ENCODE measurements at places on chromosomes 2 and 18.

GRCh38 chr2:106537047-106537446 is 49.9 kb downstream of the CD8B2 start:
- DNase-seq: no peak

DNA sequence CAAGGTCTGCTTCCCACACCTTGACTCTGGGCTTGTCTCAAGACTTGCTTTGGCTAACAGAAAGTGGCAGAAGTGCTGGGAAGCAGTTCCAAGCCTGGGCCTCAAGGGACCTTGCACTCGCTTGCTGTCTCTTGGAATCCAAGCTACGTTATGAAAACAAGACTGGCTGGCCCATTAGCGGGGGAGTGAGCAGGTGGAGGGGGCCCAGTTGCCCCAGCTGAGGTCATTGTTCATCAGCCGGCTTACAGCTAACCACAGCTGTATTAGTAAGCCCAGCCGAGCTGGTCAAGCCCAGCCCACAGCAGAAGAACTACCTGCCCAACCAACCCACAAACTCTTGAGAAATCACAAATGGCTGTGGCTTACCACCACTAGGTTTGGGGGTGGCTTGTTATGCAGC is 63.1 kb downstream of the MARCO start:
- no peak for DNase-seq

GRCh38 chr2:178873912-178874311 is 66.7 kb upstream of the TTN start:
- DNase-seq: no peak

DNA sequence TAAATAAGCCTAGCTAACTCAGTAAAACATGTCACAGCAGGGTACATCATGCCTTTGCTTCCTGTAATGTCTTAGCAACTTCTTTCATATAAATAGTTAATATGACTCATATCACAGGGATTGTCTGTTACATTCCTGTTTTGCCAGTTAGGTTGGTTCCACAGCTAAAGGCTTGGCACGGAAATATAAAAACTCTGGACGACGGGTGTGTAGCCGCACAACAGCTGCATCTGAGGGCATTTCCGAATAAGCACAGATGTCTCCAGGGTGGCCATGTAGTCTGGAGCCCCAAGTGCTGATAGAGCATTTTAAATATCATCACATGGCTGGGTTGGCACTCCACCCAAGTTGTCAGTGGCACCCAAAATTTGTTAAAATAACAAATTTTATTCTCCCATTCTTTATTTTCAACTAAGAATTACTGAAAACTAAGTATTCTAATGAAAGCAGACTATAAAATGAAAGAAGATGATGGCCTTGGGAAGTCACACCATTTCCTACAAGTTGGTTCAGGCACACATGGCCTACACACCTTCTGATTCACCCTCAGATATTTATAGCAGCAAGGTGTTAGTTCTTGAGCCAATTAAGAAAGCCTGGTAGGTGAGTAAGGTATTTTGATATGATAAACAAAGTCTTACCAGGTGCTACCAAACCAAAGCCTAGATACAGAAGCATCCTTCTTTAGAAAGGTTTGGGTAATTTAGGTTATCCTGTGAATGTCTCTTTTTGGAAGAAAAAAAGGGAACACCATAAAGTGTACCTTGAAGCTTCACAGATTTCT is 61.8 kb upstream of the STK17B start:
- no peak for DNase-seq

DNA sequence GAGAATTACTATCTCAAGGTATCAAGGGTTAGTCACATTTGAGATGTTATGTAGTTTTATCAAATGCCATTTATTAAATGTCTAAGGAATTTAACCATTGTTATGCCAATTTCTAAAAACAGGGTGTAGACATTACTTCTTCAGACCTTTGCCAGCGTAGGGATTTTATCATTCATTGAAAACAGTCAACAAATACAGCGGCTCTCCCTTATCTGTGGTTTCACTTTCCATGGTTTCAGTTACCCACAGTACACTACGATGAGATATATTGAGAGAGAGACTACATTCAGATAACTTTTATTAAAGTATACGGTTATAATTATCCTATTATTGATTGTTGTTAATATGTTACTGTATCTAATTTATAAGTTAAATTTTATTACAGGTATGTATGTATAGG is 234.7 kb downstream of the TMX3 start:
- DNase-seq: no peak

DNA sequence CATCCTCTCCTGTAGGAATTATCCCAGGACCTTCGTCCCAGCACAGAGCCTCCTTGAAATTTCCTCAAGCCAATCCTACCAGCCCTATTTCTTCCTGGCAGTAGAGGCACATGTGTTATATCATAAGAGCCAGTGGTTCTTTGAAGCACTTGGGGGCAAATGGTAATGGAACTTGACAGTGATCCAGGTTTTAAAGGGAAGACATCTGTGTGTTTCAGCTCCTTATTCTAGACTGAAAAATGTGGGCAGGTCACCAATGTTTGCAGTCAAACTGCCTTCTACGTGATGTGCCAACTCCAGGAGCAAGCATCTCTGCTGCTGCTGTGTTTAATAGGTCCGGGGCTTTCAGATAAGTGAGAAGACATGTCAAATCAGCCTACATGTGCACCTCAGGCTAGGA is 157.1 kb downstream of the GALNT14 start:
- no peak for DNase-seq

- DNase-seq: no peak
Observed at GRCh38 chr2:193818801-193819499, 1624.2 kb upstream of the TMEFF2 start.

DNA sequence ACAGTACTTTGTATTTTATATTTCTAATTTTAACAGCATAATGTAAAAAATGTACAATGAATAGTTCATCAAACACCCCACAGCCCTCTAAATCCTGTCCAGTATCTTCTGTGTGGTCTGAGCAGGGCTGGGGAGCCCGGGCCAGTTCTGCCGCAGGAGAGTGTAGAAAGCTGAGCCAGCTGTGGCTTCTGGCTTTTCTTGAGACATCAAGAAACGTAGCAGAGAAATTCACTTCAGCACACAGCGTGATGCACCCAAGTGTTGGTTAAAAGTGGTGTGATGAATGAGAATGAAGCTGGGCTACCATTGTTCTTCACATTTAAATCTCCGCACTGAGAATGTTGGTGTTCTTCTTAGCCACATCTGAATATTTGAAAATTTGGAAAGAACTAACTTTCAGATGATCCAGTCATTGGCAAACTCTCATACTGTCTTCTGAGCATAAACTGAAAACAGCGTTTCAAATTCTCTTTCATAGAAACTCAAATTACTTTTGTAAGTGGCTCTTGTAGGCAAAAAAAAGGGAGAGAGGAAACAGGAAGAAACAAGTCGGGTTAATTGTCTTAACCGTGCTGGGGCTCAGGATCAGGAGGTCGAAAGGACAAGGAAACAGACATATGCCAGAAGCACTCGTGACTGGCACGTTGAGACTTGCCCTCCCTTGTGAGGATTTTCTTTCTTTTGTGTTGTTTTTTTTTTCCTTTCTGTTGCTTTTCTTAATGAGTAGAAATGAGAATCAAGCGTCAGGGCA is 23.4 kb upstream of the TMEM87B start:
- DNase-seq: no peak

DNA sequence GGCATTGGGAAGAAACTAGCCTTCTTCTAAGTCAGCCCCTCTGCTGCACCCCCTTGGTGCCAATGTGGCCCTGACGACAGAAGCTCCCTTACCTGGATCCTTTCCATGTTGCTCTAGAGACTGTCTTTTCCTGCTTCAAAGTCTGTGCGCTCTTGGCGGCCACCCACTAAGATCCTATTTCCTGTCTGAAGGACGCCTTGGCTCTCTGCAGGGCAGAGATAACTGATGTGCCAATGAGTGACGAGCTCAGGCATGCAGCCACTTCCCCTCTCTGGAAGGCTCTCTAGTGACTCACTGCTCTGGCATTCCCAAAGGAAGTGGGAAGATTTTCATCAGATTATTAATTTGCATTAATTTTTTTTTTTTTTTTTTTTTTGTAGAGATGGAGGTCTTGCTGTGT is 273.5 kb downstream of the CDH20 start:
- DNase-seq: peak; percentile 96

- DNase-seq: no peak
Observed at GRCh38 chr2:36677996-36678605, 18.4 kb upstream of the VIT start.

Data from C1 segment of cervical spinal cord (tissue), 14 donors.